Endothelial cell (in vitro differentiated cells): ENCODE measurements at places on chromosomes 7 and 10.

DNA sequence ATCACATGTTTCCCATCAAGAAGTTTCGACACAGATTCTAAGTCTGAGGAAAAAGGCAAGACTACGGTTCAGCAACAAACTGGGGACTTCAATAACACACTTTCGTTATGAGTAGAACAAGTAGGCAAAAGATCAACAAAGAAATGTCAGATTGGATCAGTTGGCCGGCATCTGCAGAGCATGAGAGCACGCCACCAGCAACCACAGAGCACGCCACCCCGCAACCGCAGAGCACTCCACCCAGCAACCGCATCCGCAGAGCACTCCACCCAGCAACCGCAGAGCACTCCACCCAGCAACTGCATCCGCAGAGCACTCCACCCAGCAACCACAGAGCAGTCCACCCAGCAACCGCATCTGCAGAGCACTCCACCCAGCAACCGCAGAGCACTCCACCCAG, 89.7 kb upstream of the FAM20C start:
- DNase-seq: no peak

GRCh38 chr10:8180360-8181109, 126.0 kb downstream of the GATA3 start:
- no peak for DNase-seq

DNA sequence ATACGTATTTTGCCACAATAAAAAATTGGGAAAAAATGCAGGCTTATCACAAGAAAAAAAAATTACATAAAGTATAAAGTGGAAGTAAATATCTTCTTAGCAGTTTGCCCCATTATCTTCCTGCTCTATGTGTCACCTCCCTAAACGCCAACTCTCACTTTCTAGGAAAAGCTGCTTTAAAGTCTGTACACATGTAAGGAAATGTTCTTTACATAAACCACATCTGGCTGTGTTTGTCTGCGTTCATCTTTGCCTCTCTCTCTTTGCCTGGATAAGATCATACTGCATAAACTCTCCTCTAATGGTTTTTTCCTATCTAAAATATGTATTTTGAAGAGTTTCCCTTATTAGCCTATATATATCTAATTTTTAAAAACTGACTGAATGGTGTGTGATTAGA, 23.0 kb upstream of the UMAD1 start:
- DNase-seq: no peak

GRCh38 chr10:70599791-70600190, 2.8 kb downstream of the PRF1 start:
- no peak for DNase-seq

DNA sequence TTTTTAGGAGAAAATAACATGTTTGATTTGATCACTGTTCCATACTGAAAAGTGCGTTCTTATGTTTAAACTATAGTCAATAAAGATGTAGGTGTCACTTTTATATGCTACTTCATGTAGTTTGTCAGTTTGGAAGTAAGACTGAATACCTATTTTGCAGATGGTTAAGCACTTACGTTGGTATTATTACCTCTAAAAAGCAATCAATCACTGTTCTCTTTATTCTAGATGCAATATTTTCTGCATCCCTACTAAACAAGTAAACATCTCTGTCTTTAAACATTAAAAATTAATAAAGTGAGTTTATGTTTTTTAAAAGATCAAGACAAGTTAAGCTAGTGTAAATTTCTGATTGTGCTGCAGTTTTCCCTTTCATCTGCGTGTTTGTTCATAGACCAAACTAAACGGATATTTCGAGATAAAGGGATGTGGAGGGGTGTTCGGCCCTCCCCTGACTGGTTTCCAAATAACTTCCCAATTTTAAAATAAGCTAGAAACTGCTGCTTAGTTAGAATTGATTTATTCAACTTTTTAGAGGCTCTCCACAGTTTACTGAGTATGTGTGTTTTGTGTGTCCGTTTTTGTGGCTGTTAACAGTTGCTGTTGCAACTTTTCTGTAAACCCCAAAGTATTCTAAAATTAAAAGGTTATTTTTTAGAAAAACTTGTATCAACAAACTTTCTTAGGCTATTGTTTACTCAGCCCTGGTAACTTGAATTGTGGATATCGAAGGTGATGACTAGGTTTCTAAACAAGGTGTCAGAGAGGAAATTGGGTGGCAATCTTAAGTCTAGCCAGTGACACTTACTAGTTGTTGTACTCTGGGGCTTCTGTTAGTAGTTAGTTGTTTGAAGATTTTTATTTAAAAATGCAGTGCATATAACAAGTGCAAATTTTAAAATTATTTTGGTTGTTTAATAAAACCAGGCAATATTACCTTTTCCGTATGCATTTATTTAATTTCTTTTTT, 974 bp downstream of the KIF11 start:
- DNase-seq: no peak

DNA sequence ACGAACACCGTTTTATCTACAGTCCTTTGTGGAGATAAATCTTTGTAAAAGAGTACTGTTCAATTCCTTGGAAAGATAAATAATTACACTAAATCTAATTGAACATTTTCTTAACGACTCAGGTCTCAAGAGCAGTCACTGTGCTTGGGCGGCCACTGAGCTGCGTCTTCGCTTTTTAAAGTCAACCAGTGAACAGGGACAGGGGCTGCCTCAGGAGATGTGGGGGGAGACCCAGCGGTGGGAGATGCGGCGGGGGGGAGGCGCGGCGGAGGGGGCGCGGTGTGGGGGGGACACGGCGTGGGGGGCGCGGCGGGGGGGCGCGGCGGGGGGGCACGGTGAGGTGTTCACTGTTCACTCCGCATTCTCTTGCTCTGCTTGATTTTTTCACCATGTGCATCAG, 39.8 kb downstream of the CAMK2B start:
- DNase-seq: no peak

GRCh38 chr7:68205826-68206225, 1209.2 kb downstream of the TYW1 start:
- no peak for DNase-seq

GRCh38 chr10:115005771-115006170, 67.8 kb downstream of the TRUB1 start:
- no peak for DNase-seq

GRCh38 chr10:88840104-88840503, 11.5 kb downstream of the ANKRD22 start:
- no peak for DNase-seq
